Tongue (tissue), 3 donors: ENCODE measurements at places on chromosomes 13 and 19. TPM values are rescaled to one million over a fixed set of nuclear protein-coding genes. Genes with fewer than 3 reads are reported as not detected.

The CACNG8 gene
- total RNA-seq: 0.10 TPM

The SMIM24 gene
- total RNA-seq: not detected

The ETV2 gene
- not detected for total RNA-seq

The CILP2 gene
- total RNA-seq: 5.5 TPM

The GDF15 gene
- total RNA-seq: 0.51 TPM

The PCSK4 gene
- 1.0 TPM for total RNA-seq

The PSG1 gene
- total RNA-seq: not detected

The FSD1 gene
- total RNA-seq: 1.1 TPM

The ZNF534 gene
- total RNA-seq: not detected

The TMEM150B gene
- not detected for total RNA-seq

The SIGLEC8 gene
- total RNA-seq: not detected

The ZNF221 gene
- 8.8 TPM for total RNA-seq

The AXL gene
- total RNA-seq: 57.3 TPM

The PPM1N gene
- total RNA-seq: 1.4 TPM

The NPAS1 gene
- total RNA-seq: not detected

The TRIM28 gene
- total RNA-seq: 251 TPM

The KIR2DL4 gene
- not detected for total RNA-seq

The ZNF730 gene
- total RNA-seq: 8.6 TPM

The GFY gene
- not detected for total RNA-seq

The UGGT2 gene
- 64.8 TPM for total RNA-seq

The ZNF540 gene
- total RNA-seq: 2.5 TPM

The KLK3 gene
- total RNA-seq: not detected

The CAMSAP3 gene
- total RNA-seq: 7.0 TPM

The KIR3DL2 gene
- not detected for total RNA-seq

The PSG2 gene
- total RNA-seq: not detected

The ZNF470 gene
- total RNA-seq: 5.5 TPM

The ELSPBP1 gene
- total RNA-seq: not detected

The CBY2 gene
- total RNA-seq: not detected

The PODNL1 gene
- total RNA-seq: 1.5 TPM

The MCF2L gene
- total RNA-seq: 60.7 TPM

The BORCS8 gene
- 8.5 TPM for total RNA-seq

The ZNF845 gene
- 6.8 TPM for total RNA-seq

The YJEFN3 gene
- 0.62 TPM for total RNA-seq

The RFPL4A gene
- total RNA-seq: 2.5 TPM
